Bronchus fibroblast of lung (primary cell): ENCODE measurements at places on chromosomes 13 and 19. TPM values are rescaled to one million over a fixed set of nuclear protein-coding genes. Genes with fewer than 3 reads are reported as not detected.

The SPRED3 gene
- 0.84 and 1.5 TPM in 2 replicates for total RNA-seq

The SBK2 gene
- total RNA-seq: not detected in 2 replicates

The ZNF208 gene
- total RNA-seq: not detected in 2 replicates

The APOC1 gene
- total RNA-seq: 15.8 and 15.9 TPM in 2 replicates

The CASP14 gene
- total RNA-seq: not detected in 2 replicates

The ZNF100 gene
- 2.7 and 2.8 TPM in 2 replicates for total RNA-seq

The OR7E24 gene
- not detected in 2 replicates for total RNA-seq

The SIGLECL1 gene
- total RNA-seq: not detected in 2 replicates

The GRK1 gene
- not detected in 2 replicates for total RNA-seq

The ATXN8OS gene
- not detected in 2 replicates for total RNA-seq

The CPB2 gene
- total RNA-seq: not detected in 2 replicates

The MZF1 gene
- 6.1 and 6.2 TPM in 2 replicates for total RNA-seq

The ITGBL1 gene
- total RNA-seq: 22.1 and 24.9 TPM in 2 replicates

The WDR62 gene
- total RNA-seq: 12.2 and 12.9 TPM in 2 replicates

The ZIK1 gene
- total RNA-seq: 4.2 and 4.7 TPM in 2 replicates

The BBC3 gene
- total RNA-seq: 14.7 and 16.8 TPM in 2 replicates

The OR7A17 gene
- not detected in 2 replicates for total RNA-seq

The C19orf38 gene
- total RNA-seq: 0.15 and 0.17 TPM in 2 replicates

The CACNG7 gene
- 0.17 and 0.74 TPM in 2 replicates for total RNA-seq

The LMTK3 gene
- under 0.01 and 0.17 TPM in 2 replicates for total RNA-seq
